ENCODE measurements at places on chromosomes 4 and X.

GRCh38 chr4:158824425-158825274 lies 55.8 kb downstream of the FNIP2 start:
- no peak for DNase-seq

DNA sequence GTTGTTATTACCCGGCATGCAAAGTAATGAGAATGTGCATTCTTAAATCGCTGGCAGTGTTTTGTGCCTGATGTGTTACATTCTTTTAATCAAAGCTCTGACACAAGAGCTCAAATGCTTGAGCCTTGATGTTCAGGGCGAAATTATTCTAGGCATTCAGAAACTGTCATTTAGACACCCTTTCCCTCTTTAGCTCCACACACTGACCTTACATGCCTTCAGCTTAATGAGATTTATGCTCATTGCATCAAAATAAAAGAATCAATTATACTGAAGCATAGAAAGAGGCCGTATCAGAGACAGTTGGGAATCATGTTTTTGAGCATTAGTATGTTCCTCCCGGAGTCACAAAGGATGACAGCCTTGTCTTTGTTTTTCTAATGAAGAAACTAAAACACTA lies 56.7 kb downstream of the FAM114A1 start:
- no peak for DNase-seq

DNA sequence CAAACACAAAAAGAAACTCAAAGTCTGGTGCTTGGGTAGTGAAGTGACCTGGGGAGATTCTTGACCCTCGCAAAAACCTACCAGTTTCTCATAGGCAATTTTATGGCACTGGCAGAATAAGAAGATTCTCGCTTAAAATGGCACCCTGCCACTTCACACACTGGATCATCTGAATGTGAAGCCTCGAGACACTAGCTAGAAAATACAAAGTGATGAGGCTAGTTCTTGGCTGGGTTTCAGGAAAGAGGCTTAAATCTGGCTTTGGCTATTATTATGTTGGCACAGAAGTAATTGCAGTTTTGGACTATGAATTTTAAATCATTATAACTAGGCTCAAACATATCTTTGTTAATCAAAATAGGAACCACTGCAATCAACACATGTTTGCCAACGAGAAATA lies 634.7 kb upstream of the BOD1L1 start:
- DNase-seq, result no peak

GRCh38 chr4:84905646-84906045 lies 60.8 kb downstream of the WDFY3 start:
- no peak for DNase-seq

DNA sequence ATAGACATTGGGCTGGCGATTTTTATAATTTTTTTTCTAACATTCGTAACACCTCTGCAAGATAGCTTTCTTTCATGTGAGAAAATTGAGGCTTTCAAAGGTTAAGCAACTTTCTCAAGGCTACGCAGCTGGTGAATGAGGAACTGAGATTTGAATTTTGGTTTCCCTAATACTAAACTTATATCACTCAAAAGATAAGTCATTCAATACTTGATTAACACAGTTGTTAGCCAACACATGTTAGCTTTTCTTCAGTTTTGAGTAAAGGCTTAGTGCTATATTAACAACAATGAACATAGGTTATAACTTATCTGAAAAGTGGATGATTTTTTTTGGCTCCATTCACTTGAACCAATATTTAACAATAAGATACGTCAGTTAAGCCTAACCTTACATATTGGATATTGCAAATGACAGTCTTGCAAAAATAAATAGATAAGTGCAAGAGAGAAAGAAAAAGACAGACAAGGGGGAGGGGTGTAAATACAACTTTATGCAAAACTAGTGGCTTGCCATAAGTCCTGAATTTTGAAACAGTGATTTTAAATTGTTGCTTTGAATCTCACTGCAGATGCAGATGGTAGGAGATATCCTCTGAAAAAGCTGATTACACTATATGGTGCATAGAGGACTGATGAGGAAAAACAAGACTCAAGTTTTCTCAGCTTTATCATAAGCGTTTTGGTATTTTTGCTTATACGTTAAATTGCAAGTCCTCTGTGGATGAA lies 11.1 kb upstream of the GPM6A start:
- DNase-seq, result no peak

DNA sequence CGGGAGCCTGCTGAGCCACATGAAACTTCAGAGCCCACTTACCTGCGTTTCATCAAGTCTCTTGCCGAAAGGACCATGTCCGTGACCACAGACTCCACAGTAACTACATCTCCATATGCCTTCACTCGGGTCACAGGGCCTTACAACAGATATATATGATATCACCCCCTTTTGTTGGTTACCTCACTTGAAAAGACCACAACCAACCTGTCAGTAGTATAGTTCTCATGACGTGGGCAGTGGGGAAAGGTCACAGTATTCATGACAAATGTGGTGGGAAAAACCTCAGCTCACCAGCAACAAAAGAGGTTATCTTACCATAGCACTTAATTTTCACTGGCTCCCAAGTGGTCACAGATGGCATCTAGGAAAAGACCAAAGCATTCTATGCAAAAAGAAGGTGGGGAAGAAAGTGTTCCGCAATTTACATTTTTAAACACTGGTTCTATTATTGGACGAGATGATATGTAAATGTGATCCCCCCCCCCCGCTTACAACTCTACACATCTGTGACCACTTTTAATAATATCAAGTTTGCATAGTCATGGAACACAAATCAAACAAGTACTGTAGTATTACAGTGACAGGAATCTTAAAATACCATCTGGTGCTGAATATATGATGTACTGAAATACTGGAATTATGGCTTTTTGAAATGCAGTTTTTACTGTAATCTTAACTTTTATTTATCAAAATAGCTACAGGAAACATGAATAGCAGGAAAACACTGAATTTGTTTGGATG lies 129.9 kb downstream of the TET2 start:
- no peak for DNase-seq

DNA sequence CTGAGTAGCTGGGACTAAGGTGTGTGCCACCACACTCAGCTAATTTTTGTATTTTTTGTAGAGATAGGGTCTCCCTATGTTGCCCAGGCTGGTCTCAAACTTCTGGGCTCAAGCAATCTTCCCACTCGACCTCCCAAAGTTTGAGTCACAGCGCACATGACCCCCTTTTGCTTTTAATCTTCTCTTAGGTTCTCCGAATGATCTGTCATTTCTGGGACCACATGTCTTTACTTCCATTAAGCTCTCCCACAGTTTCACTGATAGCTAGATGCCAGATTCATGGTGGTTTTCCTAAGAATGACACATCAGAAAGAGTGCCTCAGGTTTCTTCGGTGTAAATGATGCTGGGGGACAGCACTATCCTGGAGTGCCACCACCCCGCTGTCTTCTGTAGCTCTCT lies 17.9 kb downstream of the PRKX start:
- no peak for DNase-seq

- DNase-seq, result no peak
Observed at GRCh38 chr4:186712690-186713089, 11.0 kb downstream of the FAT1 start.

GRCh38 chrX:64206556-64207162 lies 1.2 kb upstream of the AMER1 start:
- no peak for DNase-seq

GRCh38 chr4:16824278-16824806 lies 74.1 kb downstream of the LDB2 start:
- DNase-seq, result no peak

DNA sequence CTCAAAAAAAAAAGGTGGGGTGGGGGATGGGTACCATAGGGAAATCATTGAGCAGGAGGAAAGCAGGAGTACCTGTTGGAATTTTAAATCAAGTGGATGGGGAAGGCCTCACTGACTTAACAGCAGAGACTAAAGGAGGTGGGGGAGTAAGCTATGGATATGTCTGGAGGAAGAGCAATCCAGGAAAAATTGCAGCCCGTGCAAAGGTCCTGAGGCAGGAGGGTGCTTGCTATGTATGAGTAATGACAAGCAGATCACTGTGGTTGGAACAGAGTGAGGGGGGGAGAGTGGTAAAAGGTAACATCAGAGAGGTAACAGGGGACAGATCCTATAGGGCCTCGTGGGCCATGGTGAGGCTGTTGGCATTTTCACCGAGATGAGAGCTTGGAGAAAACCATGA lies 4.1 kb downstream of the FTSJ1 start:
- DNase-seq, result no peak

DNA sequence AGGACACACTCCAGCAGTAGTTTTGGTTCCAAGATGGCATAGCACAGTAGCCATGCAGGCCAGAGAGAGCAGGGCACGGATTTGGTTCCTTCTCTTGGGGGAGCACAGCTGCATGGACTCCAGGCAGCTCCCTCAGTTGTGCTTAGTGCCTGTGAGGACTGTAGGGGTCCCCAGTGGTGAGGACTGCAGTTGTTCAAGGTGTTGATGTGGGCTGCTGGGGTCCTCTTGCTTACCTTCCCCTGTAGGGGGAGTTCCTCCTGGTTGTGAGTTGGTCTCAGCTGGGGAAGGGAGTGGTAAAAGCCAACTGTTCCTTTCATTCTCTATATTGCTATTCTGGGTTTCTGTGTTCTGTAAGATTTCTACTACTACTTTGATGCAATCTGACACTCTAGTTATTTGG lies 606.5 kb downstream of the MAGEB5 start:
- no peak for DNase-seq

- DNase-seq, result no peak
Observed at GRCh38 chr4:25080571-25080970, 49.8 kb upstream of the LGI2 start.

GRCh38 chrX:101081231-101081630 lies 2.6 kb downstream of the TMEM35A start:
- DNase-seq, result no peak

- no peak for DNase-seq
Observed at GRCh38 chr4:98232202-98232601, 29.0 kb upstream of the RAP1GDS1 start.

DNA sequence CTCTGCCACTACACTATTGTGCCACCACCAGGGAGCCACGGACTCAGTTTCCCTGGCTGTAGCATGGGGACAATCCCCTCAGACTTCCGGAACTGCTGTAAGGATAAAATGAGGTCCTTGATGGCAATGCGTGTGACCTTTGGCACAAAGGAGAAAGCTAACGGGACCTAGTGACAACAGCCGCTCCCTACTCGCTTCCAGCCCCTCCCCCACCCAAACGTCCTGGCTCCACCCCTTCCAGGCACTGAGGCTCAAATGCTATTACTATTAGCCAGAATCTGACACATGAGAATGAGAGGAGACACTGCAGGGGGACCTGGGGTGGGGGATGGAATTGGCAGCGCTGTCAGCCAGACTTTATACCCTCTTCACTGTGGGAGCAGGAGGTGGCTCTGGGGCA lies 5.4 kb upstream of the DUSP9 start:
- DNase-seq, result no peak

DNA sequence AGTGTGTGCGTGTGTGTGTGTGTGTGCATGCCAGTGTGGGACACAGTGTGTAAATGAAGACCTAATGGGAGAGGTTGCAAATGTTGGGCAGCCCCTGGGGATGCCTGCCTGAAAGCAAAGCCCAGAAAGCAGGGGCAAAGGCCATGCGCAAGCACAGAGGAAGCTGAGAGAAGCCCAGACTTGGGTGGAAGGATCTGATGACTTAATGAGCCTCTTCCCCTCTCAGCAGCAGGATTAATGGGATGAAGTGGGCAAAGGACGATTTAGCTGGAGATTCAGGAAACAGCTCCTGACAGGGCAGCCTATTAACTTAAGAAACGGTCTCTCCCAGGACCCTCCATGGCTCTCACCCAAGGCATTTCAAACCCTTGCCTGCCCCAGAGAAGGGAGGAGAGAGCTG lies 107.3 kb downstream of the EFNB1 start:
- DNase-seq, result peak; percentile 69

DNA sequence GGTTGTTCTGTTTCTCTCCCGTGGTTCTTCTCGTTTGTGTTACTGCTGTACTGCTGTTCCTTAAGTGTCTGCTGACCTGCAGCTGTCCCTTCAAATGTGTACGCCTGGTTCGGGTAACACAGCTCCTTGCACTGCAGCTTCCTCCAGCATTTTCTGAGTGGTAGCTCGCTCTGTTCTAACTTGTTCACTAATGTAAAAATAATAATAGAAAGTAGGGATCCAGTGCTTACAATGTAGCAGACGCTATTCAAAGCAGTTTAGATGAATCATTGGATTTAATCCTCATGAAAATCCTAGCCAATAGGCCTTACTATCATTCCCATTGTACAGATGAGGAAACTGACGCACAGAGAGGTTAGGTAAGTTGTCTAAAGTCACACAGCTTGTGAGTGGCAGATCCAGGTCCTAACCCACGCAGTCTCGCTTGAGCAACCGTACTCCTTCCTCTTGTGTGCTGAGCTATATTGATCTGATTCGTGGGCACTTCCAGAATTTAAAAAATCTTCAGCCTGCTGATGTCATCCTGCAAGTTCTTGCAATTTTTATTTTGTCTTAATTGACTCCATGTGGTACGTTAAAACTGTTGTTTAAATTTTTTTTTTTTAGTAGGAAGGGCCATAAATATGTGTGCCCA lies 448.2 kb upstream of the FAT1 start:
- DNase-seq, result no peak

DNA sequence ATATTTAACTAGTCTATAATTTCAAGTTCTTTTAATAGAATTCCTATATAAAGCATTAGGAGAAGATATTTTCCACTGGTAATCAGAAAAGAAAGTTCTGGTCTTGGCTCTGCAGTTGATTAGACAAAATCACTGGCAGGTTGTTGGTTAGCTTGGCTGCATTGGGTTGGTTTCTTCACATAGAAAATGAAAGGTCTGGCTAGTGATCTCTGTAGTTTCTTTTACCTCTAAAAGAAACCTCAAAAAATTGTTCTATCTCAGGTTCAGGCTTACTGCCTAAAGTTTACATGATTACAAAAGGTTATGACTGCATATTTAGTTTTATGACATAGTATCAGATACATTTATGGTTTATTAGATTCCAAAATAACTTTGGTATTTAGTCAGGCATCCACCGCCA lies 95.8 kb upstream of the NAP1L5 start:
- DNase-seq, result no peak

- no peak for DNase-seq
Observed at GRCh38 chr4:26372525-26373172, 51.8 kb downstream of the RBPJ start.

DNA sequence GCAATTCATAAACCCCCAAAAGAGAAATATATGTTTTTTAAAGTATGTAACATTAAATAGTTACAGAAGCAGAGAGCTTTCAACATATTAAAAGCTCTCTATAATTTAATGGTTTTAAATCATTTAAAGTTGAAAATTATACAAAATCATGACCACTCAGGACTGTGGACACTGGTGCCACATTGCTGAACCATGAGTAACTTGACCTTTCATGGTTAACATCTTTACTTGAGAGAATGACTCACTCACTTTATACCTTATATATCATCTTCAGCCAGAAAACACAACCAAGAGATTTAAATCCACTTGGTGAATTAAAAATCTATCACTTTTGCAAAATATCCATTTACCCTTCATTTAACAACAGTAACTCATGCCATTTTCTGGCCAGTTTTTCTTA lies 584.3 kb upstream of the SMIM31 start:
- no peak for DNase-seq

- DNase-seq, result no peak
Observed at GRCh38 chrX:155662282-155662681, 49.5 kb upstream of the TMLHE start.

DNA sequence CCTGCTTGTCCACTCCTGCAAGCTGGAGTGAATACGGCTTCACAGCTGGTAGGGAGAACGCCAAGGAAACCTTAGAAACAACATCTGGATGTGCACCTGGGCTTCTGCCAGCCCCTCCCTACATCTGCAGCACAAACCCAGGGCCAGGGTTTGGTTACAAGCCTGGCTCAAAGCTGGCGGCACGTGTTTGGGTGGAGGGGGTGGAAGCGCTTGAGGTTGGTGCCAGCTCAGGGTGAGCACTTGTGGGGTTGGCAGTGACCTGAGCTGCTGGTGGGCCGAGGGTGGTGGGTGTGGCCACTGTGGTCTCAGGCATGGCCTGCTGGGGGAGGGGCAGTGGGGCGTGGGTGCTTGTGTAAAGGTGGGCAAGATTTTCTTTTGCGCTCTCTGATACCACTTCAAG lies 15.6 kb downstream of the ELF4 start:
- DNase-seq, result no peak

All from mesenteric fat pad (tissue), 1 donor.